ENCODE measurements at places on chromosomes 1 and 21.

GRCh38 chr1:11072216-11072917 lies 12.5 kb upstream of the SRM start:
- peak; percentile 50 for DNase-seq

DNA sequence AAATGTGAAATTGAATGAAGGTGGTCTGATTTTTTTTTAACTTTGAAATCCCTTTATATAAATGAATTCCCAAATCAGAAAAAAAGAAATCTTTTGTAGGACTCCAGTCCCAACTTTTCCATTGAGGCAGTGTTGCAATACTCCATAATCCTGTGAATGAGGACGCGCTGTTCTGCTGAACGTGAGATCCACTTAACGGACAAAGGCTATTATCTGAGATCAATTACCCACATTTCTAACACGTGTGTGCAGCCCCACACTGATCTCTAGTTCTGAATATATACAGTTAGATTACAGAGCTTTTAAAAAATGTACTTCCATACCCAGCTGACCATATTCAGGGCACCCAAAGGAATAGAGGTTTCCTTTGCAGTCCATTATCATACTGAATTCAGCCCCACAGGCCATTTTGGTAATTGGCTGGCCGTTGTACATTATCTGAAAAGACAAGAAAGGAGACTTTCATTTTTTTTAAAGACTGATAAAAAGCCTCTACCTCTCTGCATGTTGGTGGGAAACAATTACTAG lies 19.0 kb downstream of the RCC2 start:
- DNase-seq: no peak

- peak; percentile 5 for DNase-seq
These were observed 33.5 kb upstream of the LAPTM5 start for GRCh38 chr1:30790850-30791778.

DNA sequence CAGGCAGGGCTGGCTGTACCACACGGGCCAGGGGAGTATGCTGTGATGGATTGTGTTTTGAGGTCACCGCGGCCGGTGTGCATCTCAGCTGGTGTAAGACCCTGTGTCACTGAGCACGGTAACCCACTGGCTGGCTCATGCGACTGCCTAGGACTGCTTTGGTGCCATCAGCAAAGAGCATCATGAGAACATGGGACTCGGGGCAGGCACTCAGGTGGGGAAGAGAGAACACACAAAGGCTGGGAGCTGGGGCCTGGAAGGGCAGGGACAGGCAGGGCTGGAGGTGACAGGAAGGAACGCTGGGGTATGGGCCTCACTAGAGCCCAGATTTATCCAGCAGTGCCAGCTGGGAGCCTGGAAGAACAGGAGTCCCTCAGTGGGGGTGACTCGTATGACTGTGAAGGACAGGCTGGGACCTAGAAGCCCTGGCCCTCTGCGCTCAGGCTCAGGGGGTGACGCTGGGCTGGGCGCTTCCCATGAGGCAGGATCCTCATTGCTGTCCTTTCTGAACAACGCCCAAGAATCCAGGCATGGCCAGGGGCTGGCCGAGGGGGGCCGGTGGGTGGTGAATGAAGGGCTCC lies 210.4 kb upstream of the VAMP3 start:
- no peak for DNase-seq

DNA sequence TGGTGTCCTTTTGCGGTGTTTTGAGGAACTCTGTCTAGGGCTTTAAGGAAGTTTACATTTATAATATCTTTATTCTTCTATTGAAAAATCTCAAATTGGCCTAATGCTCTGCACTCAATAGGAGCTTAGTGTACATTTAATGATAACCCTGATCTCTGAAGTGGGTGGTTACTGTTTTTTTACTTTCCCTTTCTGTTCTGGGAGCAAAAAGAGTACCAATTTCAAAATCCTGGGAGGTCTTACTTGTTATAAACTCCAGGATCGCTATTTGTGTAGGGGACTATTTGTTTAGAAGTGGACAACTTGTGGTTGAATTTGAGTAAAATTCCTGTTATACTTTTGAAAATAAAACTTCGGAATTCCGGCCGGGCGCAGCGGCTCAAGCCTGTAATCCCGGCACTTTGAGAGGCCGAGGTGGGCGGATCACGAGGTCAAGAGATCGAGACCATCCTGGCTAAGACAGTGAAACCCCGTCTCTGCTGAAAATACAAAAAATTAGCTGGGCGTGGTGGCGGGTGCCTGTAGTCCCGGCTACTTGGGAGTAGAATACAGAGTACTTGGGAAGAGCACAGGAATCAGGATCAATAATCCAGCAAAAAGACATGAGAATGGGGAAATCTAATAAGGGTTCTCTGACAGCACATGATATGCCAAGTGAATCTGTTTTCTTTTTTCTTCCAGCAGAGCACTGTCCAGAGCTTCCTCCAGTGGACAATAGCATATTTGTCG lies 1.1 kb downstream of the C4BPB start:
- DNase-seq: no peak

- no peak for DNase-seq
These were observed 95.2 kb downstream of the KCNJ15 start for GRCh38 chr21:38351961-38352521.

DNA sequence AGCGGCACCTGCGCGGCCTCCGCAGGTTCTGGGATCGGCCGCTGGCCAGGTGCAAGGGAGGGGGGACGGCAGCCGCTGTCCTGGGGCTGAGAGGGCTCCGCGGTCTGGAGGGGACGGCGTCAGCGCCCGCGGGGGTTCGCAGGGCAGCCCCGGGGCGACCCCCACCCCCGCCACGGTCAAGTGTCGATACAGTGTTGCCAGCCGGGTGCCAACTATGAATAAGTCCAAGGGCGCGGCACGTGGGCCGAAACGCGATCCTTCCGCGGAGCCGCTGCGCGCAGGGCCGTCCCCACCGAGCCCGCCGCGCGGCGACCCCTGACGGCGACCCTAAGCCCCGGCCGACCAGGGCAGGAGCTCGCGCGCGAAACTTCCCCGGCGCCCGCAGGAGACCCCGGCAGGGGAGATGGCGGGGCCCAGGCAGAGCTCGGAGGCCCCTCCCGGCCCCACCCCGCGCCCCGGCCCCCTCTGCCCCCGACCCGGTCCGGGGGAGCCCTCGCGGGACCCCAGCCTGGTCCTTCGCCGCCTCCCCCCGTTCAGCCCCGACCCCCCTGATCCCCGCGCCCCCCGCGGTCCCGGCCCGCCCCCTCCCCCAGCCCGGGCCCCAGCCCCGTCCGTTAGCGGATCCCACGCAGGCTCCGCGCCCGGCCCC lies 586 bp upstream of the AGPAT3 start:
- DNase-seq: peak; percentile 26

DNA sequence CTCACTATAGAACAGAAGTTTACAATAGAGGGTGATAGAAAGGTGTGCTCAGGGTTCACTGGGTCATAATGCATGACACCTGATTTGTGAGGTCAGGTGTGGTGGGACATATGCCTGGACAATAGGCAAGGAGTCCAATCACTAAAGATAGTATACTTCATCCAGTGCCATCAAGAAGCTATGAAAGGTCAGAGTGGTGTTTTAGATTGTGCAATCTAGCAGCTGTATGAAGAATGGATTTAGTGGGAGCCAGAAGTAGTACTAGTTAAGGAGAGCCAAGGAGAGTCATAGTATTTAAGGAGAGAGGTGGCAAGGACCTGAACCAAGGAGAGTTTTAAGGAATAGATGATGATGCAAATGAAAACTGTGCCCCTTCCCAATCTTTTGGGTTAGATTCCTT lies 80.6 kb upstream of the C1orf105 start:
- no peak for DNase-seq

DNA sequence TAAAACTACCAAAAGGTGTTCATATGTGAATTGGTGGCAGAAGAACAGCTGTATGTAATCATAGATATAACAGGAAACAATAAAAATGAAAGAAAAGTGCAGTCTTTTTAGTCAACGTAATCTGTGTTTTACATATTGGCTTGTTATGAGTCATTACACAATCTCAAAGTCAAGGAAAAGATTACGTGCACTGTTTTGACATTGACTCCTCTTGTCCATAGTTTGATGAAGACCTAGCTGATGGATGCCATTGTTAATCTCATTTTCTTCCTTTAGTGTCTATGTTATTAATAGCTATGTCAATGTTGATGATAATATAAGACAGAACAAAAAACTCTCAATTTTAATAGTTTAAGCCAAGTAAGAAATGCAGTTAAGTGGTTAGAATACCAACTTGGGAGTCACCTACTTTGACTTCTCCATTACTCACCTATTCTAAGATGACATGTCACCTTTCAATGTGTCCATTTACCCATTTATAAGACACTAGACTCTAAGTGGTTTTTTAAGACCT lies 84.5 kb upstream of the SAMSN1 start:
- DNase-seq: peak; percentile 78

GRCh38 chr1:180258935-180259334 lies 28.9 kb downstream of the LHX4 start:
- DNase-seq: no peak

- DNase-seq: peak; percentile 43
These were observed 6.9 kb upstream of the TMEM269 start for GRCh38 chr1:42777852-42778251.

DNA sequence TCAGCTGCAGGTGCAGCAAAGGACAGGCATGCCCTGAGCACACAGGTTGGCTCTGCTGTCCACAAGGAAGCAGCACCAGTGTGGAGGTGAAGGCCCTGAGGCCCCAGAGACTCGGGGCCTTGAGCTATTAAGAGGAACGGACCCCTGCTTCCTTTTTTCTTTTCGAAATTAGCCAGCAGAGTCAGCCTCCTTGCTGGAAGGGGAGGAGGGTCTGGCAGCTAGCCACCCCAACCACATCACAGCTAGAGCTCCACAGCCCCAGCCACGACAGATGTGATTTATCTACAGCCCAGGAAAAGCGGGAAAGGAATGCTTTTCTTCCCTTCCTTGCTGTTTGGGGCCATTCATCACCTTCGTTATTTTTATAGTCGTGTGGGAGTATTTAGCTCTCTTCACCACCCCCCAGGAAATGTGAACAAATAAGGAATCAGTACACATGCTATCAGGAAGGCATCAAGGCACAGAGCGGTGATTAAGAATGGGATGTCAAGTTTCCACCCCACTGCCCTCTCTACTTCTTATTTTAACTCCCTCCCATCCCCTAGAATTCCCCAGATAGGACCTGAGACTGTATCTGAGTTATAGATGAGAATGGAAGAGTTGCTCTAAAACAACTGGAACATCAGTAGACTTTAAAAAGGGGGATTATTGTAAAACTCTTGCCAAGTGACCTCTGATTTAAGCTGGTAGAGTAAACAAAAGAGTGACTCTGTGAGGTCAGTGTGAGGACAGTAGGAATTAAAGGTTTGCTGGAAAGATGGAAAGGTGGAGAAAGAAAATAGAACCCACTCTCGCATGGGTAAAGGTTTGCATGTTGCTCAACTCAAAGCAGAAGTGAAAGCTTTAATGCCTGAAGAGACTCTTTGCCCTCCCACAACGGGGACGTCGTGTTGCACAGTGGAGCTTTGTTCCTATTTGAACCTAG lies 224.7 kb upstream of the GJB5 start:
- no peak for DNase-seq

- no peak for DNase-seq
These were observed 15.3 kb downstream of the CASZ1 start for GRCh38 chr1:10781137-10781536.

- no peak for DNase-seq
These were observed 14.1 kb downstream of the HIPK1 start for GRCh38 chr1:113943028-113943811.

DNA sequence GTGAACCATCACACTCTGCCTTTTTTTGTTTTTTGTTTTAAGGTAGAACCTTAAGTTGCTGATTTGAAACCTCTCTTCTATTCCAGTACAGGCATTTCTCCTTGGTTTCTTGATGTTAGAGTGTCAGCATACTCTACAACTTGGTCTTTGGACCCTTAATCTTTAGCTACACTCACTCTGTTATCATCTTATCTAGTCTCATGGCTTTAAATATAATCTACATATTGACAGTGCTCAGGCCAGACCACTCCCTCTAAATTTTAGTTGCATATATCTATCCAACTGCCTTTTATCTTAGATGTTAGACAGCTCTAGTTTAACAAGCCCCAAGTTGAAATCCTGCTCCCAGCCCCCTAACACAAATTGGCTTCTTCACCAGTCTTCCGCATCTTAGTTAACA lies 22.1 kb downstream of the NME7 start:
- DNase-seq: no peak
